OCI-M1 (cell line): ENCODE measurements at places on chromosomes 7 and 10.

GRCh38 chr7:123640583-123640982, 15.1 kb upstream of the LMOD2 start:
- DNase-seq = no peak

GRCh38 chr7:154259396-154259795, 207.2 kb downstream of the DPP6 start:
- DNase-seq = no peak

GRCh38 chr7:10121631-10122030, 852.0 kb upstream of the PHF14 start:
- no peak for DNase-seq

DNA sequence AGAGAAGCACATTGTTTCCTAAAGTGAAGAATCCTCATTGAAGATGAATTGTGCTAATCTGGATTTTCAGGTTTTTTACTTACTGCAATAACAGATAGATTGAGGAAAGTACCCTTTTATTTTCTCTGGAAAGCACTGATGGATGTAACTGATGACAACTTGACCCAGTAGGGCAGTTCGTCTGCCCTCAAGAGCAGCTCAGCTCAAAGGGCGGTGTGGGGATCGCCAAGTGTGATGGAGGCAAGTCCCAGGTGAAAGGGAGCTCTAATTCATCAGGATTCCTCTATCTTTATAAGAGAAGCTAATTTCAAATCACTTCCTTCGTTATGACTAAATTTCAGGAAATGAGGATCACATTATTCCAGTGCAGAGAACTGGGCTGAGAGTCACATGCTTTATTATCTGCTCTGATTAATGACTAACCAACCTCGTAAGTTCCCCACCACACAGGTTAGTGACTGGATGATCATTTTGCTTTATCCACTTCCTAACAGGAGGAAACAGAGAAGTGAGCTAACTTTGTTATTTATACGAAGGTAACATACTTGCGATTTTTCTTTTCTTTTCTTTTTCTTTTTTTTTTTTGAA, 98.8 kb downstream of the PFKFB3 start:
- DNase-seq = no peak

- no peak for DNase-seq
Measured at GRCh38 chr10:22343731-22344130, 1.6 kb upstream of the SPAG6 start.

DNA sequence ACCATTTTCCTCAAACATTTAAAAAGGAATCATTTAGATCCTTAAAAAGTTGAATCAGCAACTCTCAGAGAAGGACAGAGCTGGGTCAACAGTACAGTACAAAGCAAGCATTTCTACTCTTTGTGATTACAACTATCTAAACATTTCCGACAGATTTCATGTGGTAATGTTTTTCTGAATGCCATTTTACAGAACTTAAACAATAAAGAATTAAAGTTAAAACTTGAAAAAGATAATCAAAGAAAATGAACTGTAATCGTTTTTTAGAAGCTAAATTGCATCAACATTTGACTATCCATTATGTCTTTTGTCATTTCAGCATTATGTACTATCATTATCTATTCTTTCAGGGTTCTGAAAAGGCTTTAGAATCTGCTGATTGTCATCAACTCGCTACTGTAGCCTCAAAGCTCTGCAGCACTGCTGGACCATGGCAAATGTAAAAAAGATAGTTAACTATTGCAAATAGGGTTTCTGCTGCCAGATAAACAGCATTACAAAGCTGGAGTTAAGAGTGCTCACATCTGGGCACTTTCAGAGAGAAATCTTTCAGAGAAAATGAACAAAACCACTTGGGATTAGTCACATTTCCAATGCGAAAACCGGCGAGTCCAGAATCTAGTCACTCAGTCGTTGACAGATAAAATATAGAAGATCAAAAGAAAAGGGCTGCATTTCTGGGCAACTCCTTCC, 160.4 kb upstream of the LAMB4 start:
- peak; percentile 6 for DNase-seq

- no peak for DNase-seq
Measured at GRCh38 chr7:45108863-45109262, 2.6 kb downstream of the TBRG4 start.

DNA sequence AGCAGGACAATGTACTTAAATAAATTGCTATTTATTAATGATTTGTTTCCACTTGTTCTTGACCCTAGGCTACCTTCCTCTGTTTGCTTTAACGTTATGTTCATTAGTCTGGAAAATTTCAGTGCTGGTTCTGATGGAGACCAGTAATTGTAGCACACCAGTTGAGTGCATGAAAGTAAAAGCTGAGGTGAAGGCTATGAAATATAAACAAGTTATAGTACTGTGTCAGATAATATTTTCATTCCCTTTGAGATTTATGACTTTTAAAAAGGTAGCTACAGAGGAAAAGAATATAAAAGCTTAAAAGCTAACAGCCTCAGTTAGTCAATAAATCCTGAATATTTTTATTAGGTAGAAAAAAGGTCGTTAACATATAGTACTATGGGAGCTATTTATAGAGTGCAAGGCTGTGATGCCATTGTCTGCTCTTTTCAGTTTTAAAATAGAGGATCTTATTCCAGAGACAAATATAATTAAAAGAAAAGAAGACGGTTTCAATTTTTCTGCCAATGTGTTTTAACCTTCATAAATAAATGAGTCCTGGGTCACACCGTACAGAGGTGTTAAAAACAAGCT, 351.8 kb upstream of the ETV1 start:
- no peak for DNase-seq

DNA sequence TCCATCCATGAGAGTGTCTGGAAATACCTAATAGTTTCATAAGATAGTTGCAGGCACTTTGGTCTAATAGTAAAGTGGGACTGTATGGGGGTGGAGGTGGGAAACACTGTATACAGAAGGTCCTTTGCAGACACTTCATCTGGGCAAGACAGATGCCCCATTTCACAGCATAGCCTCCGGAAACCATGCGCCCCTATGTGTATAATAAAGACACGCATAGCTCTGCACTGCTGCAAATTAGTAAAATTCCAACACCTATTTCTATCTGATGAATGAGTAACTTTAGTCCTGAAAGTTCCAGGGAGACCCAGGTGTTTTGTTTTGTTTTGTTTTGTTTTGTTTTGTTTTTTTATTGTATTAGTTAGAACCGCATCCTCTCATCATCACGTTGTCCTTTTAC, 187.1 kb downstream of the CREB5 start:
- DNase-seq = no peak
